RWPE2 (cell line): ENCODE measurements at places on chromosomes 2 and 18.

- no peak for DNase-seq
These were observed 40.6 kb downstream of the KIAA2012 start for GRCh38 chr2:202113571-202114142.

DNA sequence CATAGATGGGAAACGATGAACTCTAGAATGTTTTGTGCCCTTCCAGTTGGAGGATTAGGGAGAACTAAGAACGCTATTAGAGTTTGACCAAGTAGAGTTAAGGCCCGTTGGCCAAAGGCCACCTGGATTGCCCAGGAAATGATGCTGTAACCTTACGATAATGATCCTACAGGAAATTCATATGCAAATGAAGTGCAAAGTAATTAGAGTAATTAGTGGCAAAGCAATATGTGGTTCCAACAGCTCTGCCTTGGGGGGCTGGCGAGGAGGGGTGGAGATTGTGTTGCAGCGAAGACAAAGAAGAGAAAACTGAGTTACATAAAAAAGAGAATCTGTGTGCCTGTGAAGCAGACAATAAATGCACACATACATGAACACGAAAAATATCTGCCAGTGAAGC, 61.5 kb upstream of the BOD1L2 start:
- no peak for DNase-seq

DNA sequence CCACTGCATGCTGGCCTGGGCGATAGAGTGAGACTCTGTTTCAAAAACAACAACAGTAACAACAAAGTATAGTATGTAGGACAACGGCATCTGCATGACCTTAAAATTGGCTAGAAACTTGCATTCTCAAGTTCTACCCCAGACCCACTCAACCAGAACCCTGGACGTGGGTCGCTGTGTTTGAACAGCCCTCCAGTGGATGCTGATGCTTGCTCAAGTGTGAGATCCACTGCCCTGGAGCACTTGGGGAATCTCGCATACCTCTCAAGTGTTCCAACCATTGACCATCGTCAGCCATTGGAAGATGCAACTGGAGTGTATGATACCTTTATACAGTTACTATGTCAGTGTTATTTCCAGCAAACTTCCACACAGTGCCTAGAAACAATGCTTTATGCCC, 435.9 kb downstream of the DCDC2C start:
- no peak for DNase-seq

- no peak for DNase-seq
These were observed 21.7 kb downstream of the HS1BP3 start for GRCh38 chr2:20629181-20629580.

DNA sequence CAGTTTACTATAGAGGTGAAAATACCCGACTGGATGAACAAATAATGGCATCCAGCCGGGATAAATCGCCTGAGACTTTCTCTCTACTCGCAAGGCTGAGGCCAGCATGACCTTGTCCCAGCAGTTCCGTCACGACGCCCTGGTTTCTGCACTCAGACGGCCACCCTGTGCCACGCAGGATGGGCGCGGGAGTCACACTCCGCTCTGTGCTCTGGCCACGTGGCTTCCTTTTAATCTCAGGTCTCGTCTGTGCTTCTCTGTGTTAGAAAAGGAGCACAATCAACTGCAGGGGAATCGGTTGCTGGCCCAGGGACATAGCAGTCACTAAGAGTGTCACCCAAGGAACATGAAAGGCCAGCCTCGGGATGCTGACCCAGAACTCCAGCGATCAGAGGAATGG, 194.7 kb upstream of the PXDN start:
- no peak for DNase-seq

- DNase-seq, result no peak
These were observed 15.5 kb upstream of the ITGA4 start for GRCh38 chr2:181441670-181442069.

- no peak for DNase-seq
These were observed 69.0 kb downstream of the ST6GAL2 start for GRCh38 chr2:106816974-106817373.

GRCh38 chr2:32941944-32942690, 4.6 kb upstream of the LTBP1 start:
- DNase-seq, result no peak

DNA sequence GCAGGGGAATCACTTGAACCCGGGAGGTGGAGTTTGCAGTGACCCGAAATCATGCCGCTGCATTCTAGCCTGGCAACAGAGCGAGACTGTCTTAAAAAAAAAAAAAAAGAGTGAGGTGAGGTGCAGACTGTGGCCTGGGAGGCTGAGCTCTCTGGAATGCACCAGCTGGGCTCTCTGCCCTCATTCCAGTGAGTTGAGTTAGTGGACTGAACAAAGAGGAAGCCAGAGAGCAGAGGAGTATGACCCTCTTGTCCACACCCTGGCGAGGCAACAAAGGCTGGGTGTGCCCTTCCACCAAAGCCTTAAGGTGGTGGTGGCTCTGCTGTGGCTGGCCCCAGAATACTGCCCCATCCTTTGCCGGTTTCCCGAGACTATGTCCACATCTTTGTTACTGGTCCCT, 71.3 kb upstream of the ACKR3 start:
- no peak for DNase-seq

- no peak for DNase-seq
These were observed 49.8 kb downstream of the E2F6 start for GRCh38 chr2:11416186-11416585.

DNA sequence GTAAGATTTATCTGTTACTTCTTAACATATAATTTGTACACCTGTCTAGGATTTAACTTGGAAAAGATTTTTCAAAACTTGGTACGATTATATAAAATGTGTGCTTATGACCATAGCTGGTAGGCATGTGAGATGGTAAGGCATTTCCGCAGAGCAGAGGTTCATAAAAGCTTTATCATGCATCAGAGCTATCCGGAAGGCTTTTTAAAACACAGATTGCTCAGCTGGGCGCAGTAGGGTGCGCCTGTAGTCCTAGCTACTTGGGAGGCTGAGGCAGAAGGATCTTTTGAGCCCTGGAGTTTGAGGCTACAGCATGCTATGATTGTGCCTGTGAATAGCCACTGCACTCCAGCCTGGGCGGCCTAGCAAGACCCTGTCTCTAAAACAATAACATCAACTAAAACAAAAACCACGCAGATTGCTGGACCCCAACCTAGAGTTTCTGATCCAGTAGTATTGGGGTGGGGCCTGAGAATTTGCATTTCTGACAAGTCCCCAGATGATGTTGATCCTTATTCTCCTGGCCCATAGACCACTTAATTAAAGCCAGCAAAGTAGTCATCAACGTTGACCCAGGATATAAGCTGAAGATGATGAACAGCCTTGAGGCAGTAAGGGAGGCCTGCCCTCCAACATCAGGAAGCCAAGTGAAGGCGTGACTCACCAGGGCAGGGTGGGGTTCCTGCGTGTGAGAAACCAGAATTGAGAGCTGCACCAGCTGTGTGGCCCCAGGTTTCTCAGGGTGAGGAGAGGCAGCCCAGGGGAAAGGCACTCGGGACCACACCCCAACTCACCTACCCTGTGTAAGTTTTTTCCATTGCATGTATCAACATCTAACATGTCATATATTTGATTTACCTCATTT, 21.6 kb upstream of the SLC20A1 start:
- peak; percentile 94 for DNase-seq

DNA sequence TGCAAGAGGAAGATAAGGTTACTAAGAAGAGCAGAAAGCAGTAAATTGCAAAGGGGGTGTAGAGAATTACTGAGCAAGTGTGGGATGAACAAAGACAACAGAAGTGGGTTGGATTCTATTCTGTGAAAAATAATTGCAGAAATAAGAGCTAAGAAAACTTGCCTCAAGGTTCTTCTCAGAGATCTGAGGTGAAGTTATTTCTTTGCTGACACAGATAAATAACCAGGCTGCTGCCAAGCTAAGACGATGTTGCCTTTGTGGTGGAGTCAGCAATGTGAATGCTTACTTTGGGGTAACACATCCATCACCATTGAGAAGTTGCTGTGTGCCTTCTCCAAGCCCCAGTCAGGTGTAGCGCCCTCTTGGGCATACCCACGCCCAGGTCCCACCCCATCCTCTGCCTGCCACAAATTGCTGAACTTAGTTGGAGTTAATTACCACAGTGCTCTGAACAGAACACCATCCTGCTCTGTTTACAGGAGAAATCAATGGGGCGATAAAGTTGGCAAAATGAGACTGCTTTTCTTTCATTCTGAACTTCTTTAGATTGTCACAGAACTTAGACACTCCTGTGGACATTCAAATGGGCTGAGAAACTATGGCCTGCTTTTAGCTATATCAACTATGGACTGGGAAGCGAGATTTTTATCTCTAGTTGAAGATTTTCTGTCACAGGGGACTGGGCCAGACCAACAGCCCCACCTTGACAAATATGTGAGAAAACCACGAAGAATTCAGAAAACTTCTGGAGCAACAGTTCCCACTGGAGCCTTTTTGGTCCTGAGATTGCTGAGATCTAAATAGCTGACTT, 283.6 kb downstream of the TMX3 start:
- DNase-seq, result no peak

GRCh38 chr2:47061944-47062678, 93.0 kb downstream of the STPG4 start:
- DNase-seq, result no peak

DNA sequence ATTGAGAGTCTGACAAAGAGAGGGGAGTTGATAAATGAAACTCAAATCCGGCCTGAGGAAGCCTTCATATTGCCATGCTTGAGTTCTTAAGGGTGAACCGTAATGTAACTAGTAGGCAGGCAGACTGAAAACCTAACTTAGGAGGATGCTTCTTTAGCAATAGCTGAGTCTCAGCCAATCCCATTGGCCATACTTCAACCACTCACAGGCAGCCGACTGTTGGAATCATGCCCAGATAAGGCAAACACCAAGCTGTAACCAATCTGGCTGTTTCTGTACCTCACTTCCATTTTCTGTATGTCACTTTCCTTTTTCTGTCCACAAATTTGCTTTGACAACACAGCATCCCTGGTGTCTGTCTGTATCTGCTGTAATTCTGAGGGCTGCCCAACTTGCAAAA, 39.5 kb downstream of the TPRKB start:
- no peak for DNase-seq

DNA sequence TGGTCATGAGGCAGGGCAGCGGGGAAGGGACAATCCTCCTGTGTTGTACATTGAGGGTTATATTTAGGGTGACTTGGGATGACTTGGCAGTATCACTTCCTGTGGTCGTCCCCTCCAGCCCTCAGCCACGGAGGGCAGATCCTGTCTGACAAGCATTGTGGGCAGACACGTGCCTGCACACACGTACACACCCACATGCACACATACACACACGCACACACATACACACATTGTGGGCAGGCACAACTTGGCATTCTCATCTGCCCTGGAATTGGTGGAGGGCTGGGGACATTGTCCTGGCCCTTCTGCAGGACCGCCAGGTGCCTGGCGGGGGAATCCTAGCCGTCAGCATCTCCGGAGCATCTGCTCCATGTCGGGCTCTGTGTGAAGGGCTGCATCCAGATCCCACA, 47.6 kb downstream of the ODC1 start:
- DNase-seq, result no peak

GRCh38 chr2:111157798-111158197, 37.1 kb downstream of the BCL2L11 start:
- no peak for DNase-seq

- DNase-seq, result no peak
These were observed 78.3 kb downstream of the POU3F3 start for GRCh38 chr2:104932243-104932642.

DNA sequence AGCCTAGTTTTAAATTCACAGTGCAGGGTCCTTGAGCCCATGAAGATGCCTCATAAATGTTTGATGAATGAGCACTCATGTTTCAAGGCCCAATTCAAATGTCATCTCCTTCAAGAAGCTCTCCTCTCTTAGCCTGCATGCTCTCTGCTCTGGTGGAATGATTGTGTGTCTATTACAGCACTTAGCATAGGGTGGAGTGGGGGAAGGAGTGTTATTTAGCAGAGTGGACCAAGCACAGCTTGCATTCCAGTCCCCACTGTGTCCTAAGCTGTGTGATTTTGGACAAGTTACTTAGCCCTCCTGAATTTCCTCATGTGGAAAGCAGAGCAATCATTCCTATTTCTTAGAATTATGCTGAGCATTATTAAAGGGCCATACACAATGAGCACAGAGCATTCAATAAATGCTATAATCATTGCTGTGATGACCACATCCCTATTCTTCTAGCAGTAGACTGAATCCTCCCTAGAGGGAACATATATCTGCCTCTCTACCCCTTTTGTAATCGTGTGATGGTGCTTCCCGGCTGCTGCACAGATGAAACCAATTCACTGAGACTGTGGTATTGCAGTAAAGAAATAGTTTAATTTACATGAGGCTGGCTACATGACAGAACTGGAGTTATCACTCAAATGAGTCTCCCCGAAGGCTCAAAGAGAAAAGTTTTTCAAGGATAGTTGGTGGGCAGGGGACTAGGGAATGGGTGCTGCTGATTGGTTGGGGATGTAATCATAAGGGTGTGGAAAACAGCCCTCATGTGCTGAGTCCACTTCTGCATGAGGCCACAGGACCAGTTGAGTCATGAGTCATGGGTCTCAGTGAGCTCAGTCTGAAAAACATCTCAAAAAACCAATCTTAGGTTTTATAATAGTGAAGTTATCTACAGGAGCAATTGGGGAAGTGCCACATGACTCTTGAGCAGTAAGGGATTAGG, 173.4 kb upstream of the NDUFV2 start:
- no peak for DNase-seq

DNA sequence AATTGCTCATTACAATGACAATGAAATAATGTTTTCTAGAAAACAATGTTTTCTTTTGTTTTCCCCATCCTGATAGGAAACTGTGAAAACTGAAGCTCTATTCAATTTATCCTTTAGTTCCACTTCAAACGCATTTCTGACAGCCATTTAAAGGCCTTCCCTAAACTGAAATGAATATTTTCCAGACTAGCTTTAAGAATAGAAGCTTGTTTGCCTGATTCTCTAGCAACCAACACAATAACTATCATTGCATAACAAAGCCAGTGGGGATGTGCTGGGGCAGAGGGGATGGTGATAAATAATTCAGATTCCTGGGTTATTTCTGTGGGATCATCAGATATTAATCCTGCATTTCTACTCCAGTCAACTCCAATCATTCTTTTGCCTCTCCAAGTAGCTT, 427.1 kb downstream of the RND3 start:
- DNase-seq, result no peak

- no peak for DNase-seq
These were observed 77.2 kb downstream of the ADD2 start for GRCh38 chr2:70690846-70691245.

GRCh38 chr2:189661957-189662321, 680 bp downstream of the ASNSD1 start:
- no peak for DNase-seq

DNA sequence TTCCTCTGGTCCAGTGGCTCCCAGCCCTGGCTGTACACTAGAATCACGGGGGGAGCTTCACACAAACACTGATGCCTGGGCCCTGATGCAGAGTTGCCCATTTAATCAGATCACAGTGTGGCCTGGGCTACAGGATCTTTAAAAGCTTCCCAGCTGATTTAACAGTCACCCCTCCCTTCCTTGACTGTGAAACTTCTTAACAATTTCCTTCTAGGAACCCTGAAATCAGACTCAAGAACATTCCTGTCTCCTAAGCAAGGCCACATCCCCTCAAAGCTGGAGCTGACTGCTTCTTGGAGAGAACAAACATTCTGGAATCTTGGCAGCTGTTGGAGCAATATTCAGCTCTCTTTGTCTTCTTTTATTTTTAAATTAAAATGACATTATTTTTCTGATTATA, 88.7 kb downstream of the ADD2 start:
- no peak for DNase-seq
